Cortex of kidney (tissue), 1 donor: ENCODE measurements at places on chromosomes 4 and X.

- no peak for DNase-seq
Measured at GRCh38 chr4:8079916-8080753, 78.5 kb downstream of the ABLIM2 start.

DNA sequence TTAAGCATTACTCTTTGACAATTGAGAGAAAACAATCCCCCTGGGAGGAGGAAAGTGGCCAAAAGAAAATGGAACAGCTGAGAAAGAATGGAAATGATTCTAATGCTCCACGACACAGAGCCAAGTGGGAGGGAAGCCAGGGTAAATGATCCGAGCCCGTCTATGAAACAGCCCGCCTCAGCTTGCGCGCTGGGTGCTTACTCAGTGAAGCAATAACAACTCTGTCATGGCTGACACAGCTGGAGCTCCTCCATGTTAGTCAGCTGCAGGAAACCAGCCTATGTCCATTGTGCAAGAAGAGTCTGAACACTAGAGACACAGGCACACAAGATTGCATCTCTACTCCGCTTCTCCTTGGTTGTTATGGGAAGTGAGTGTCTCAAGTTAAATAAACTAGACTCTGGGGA lies 19.3 kb downstream of the NOA1 start:
- DNase-seq = no peak

GRCh38 chrX:10042055-10042454 lies 74.9 kb downstream of the CLDN34 start:
- no peak for DNase-seq

DNA sequence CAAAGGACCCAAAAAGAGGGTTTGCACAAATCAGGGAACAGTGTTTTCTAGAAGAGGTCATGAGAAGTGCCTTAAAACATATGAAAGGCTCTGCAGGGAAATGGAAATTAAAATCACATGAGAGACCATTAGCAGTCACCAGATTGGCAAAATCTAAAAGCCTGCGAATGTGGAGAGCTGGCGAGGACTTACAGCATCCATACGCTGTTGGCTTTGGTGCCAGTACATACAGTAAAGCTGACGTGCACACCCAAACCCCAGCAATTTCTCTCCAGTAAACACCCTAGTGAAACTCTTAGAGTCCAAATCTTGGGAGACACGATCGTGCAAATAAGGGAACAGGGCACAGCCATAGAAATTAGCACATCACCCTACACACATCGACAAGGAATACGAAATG lies 25.4 kb upstream of the PPP2R2C start:
- DNase-seq = no peak

DNA sequence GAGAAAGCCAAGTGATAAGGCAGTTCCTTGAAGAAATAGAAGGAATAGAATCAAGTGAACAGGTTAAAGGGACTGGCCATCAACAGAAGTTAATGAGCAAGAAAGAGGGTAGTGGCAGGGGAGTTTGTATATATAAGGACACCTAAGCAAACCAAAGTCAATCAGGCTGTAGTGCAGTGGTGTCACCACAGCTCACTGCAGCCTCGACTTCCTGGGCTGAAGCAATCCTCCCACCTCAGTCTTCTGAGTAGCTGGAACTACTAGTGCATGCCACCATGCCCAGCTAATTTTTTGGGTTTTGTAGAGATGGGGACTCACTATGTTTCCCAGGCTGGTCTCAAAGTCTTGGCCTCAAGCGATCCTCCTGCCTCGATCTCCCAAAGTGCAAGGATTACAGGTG lies 15.9 kb downstream of the ACOT9 start:
- DNase-seq = no peak

GRCh38 chr4:9800848-9801247 lies 19.4 kb downstream of the DRD5 start:
- no peak for DNase-seq

DNA sequence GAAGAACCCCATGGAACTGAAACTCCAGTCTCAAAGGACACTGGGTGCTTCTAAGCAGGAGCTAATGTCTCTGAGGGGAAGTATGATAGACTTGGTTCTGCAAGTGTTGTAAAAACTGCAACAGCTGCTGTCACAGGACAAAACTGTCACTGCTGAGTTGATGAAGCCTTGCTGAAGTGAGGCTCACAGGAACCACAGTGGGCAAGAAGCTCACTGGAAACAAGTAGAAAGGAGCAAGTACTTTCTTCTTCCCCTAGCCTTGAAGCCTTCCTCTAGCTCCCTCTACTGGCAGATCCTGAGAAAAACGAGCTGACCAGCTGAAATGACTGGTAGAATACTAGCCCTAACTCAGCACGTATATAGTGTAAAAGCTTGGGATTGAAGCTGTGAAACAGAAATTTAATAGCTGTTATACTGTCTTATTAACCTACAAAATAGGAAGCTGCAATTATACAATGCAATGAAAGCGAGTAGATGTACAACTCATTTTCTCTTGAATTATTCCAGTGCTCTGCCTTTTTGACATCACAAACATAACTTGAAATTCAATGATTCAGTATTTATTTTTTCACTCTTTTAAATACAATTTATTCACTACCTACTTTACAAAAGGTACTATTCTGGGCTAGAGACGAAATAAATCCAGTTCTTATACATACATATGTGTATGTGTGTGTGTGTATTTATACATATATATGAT lies 91.4 kb downstream of the GABRB1 start:
- DNase-seq = no peak

DNA sequence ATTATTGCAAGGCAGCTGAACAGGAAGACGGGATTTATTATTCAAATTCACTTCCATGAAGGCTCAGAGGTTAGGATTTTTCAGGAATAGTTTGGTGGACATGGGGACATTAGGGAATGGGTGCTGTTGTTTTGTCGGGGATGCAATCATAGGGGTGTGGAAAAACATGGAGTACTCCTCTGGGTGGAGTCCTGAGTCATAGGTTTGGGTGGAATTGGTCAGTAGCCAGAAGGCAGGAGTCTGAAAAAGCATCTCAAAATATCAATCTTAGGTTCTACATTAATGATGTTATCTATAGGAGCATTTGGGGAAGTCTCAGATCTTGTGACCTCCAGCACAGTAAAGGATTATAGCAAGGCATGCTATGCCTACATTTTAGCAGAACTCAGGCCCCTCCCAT lies 14.5 kb upstream of the ETNPPL start:
- no peak for DNase-seq

GRCh38 chr4:159103384-159103990 lies 608 bp downstream of the RAPGEF2 start:
- DNase-seq = peak; percentile 74

GRCh38 chrX:13565511-13565910 lies 3.9 kb upstream of the EGFL6 start:
- DNase-seq = no peak

- no peak for DNase-seq
Measured at GRCh38 chrX:16140448-16140847, 17.1 kb downstream of the GRPR start.

DNA sequence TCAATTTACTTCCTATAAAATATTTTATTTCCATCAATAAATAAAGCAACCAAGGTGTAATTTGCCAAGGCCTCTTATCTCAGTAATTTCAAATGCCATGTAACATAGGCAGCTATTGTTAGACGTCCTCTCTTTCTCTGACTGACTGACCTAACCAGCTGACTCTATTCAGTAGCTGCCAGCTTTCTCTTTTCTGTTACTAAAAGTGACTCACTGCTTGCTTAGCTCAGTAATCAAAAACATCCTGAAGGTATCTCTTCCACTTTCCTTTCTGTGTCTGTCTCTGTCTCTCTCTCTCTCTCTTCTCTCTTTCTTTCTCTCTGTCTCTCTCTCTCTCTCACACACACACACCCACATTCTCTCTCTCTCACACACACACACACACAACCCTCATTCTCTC lies 134.2 kb downstream of the SPOCK3 start:
- DNase-seq = no peak

GRCh38 chrX:135273162-135273561 lies 21.3 kb downstream of the ETDA start:
- DNase-seq = no peak
